Stimulated activated CD8-positive, alpha-beta memory T cell treated with anti-CD3 and anti-CD28 coated beads, Interleukin-7, amount 100 ng/mL, for 1 hour (primary cell): ENCODE measurements at places on chromosomes 3 and 15.
A peak's percentile ranks its signal among the peaks of the same experiment; 100 is the strongest.

GRCh38 chr3:196849180-196849741, 18.5 kb upstream of the SENP5 start:
- DNase-seq: no peak

GRCh38 chr15:92377083-92377789, 16.4 kb upstream of the ST8SIA2 start:
- no peak for DNase-seq

GRCh38 chr3:149487598-149488197, 13.2 kb downstream of the TM4SF4 start:
- no peak for DNase-seq

GRCh38 chr3:181105646-181106045, 116.1 kb upstream of the DNAJC19 start:
- DNase-seq: no peak

DNA sequence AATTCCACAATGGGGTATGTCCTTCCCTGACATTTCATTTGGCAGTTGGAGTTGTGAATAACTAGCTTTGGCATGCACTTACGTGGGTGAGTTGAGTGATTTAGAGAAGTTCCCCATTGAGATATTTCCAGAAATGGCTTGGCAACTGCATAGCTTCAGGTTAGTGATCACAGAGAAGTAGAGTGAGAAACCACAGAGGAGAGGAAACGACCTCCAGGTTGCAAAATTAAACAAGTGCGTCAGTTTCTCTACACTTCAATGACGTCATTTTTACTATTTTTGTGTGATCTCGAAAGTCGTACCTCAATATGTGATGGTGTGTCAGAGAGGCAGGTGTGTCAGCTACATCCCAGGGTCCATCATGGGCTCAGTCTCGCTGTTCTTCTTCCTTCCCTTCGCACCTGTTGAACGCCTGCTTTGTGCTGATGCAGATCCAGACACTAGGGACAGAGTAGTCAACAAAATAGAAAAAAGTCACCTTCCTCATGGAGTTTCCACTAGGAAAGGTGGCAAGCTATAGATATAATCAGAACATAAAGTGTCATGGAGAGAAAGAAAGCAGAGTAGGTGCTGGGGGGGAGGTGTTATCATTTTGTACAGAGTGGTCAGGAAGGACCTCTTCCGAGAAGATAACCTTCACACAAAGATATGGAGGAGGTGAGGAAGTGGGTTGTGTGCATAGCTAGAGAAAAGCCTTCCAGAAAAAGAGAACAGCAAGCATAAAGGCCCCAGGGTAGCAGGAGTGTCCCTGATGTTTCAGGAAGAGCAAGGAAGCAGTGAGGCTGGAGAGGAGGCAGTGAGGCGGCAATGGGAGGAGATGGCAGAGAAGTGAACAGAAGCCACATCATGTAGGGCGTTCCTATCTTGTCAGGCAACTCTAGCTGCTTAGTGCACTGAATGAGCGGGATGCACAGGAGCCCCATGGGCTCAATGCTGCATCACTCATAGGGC, 75.6 kb downstream of the MCTP2 start:
- DNase-seq: no peak

- no peak for DNase-seq
These were observed 2.3 kb upstream of the ABCF3 start for GRCh38 chr3:184183679-184184078.

DNA sequence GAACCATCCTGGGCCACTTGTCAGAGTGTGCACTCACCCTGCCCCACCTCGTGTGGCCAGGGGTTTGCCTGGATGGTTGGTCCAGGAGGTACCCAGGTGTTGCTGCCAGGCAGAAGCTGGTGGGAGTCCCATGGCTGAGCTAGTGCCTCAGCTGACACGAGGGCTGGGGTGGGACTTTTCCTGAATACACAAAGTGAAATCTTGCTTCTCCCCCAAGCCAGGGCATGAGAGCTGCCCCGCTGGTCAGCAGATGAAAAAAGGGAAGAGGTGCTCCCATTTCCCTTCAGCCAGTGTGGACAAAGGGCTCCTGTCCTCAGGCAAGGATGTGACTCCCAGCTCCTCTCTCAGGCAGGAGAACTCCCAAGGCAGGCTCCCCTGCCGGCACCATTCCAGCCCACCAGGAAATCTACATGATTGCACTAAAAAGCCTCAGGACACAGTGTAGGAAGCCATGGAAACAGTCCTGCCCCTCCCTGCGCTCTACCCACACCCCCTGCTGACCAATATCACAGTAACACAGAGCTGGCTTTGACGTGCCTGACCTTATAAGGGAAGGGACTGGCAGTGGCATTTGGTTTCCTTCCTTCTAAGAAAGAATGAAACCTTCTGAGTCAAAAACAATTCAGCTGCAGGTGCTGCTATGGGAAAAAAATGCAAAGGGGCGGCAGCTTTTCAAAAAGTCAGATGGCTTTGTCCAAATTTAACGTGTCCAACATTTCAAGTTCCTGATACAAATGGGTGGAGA, 33.9 kb downstream of the MYO5C start:
- peak; percentile 9 for DNase-seq

DNA sequence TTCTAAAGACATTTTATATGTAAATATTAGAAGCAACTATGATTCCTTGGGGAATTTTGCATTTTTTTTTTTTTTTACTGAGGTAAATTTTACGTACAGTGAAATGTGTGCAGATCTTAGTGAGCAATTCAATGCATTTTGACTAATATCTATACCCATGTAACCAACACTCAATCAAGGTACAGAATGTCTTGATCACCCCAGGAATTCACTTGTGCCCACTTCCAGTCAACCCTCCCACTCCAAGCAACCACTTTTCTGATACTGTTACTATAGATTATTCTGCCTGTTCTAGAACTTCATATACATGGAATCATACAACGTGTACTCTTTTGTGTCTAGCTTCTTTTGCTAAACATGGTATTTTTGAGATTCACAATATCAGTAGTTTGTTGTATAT, 45.1 kb upstream of the MGLL start:
- no peak for DNase-seq

DNA sequence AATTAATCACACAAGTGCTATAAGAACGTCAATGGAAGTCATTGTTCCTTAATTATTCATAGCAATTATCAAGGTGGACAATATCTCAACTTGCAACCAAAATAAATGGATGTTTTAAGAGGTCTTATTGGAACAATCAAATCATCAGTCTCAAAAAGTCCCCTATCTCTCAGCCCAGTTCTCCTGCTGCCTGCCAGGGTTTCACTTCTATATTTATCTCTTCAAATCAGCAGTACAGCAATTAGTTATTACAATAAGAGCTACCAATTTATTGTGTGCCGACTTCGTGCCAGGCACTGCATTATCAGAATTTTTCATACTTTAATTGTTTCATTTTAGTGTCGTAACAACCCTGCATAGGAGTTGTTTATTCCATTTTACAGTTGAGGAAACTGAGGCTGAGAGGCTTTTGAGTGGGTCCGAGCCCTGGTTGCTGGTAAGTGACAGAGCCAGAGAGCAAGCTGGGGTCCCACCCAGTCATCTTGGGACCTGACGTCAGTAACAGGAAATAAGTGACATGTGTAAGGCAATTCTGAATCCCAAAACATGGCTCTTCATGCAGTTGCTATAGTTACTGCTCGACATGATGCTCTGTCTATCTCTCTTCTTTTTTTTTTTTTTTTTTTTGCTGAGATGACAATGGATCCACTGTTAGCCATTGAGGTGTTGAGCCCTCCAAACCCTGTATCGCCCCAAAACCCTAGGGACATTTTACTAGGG, 8.8 kb upstream of the KCTD6 start:
- DNase-seq: no peak

- DNase-seq: no peak
These were observed 52.9 kb downstream of the CACNA1D start for GRCh38 chr3:53547327-53547726.

DNA sequence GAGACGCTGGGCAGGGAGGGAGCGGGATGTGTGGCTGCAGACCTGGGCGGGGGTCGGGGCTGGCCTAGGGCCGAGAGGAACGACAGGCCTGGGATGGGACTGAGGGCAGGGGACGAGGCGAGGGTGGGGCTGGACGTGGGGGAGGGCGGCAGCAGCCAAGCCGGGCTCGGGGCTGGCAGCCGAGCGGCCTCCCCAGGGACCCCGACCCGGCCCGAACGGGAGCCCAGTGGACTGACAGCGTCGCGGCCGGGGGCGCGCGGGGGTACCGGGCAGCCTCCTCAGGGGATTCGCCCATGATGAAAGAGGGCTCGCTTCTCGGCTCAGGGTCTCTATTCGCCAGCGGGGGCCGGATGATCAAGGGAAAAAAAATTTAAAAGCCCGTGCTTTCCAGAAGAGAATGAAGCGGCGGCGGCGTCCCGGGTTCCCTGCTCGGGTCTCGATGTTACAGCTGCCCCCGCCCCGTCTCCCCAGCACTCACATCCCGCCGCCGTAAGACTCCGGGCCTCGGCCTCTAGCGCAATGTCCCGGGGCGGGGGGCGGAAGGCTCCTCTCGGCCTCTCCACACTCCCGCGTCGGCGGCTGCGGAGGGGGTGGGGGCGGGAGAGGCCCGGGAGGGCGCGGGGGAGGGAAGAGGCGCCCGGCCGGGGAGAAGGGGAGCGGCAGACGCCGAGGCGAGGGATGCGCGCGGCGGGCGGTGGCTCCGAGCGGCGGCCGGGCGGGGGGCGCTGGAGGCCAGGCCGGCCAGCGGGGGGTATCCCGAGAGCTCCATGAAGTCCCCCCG, 4.3 kb downstream of the PTH1R start:
- no peak for DNase-seq

GRCh38 chr15:39226169-39226937, 354.5 kb upstream of the THBS1 start:
- no peak for DNase-seq
